ENCODE measurements at places on chromosomes 5 and 9.

GRCh38 chr9:124286292-124286931 is 28.7 kb downstream of the NEK6 start:
- H3K4me1 ChIP-seq = peaks cover 78% of the 10 kb centered on the region
- H3K27me3 ChIP-seq = no peaks in the 10 kb centered on the region
- H3K36me3 ChIP-seq = peaks cover 32% of the 10 kb centered on the region
- peak overlapping the region; percentile 2 for H3K4me3 ChIP-seq
- H3K27ac ChIP-seq = peak overlapping the region; percentile 95

DNA sequence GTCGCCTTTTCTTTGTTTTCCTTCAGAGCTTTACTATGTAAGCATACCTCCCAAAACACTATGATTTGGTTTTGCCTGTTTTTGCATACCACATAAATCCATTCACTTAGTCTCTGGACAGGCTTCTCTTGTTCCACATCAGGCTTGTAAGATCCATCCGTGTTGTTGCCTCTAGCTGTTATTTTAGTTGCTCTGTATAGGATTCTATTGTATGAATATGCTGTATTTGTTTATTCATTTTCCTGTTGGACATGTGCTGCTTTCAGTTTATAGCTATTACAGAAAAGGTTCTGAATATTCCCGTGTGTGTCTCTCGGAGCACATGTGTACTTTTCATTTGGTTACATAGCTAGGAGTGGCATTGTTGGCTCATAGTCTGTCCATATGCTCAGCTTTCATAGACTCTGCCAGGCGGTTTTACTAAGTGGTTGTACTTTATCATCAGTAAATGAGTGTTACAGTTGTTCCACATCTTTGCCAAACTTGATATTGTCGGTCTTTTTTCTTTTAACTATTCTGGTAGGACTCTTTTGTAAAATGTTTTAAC is 41.8 kb downstream of the NUP214 start:
- no peak for DNase-seq
- H3K4me1 ChIP-seq = no peaks in the 10 kb centered on the region
- no peak overlapping the region for H3K27ac ChIP-seq
- peaks cover 17% of the 10 kb centered on the region for H3K36me3 ChIP-seq
- H3K27me3 ChIP-seq = no peaks in the 10 kb centered on the region

- H3K27ac ChIP-seq = no peak overlapping the region
- no peaks in the 10 kb centered on the region for H3K27me3 ChIP-seq
- DNase-seq = no peak
- H3K4me1 ChIP-seq = peaks cover 1% of the 10 kb centered on the region
Observed at GRCh38 chr5:122138356-122138755, 9.0 kb downstream of the ZNF474 start.

DNA sequence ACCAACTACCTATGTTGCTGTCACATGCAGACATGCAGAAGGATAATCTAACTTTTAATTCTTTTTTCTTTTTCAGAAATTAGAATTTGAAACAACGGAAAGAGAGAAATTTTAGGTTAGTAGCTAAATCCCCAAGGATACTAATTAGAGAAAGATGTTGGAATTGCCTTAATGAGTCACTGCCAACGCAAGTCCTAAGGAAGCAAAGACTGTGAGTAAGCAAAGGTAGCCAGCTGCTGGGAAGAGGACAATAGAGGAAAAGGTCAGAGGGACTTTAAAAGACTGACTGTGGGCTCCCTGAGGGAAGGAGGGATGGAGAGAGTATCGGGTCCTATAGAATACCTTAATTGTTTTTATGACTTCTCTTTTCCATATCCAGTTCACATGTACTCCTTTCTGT is 461.9 kb upstream of the PAPPA start:
- peaks cover 3% of the 10 kb centered on the region for H3K4me1 ChIP-seq
- DNase-seq = peak; percentile 88
- H3K4me3 ChIP-seq = no peak overlapping the region
- H3K36me3 ChIP-seq = no peaks in the 10 kb centered on the region
- H3K27me3 ChIP-seq = no peaks in the 10 kb centered on the region

DNA sequence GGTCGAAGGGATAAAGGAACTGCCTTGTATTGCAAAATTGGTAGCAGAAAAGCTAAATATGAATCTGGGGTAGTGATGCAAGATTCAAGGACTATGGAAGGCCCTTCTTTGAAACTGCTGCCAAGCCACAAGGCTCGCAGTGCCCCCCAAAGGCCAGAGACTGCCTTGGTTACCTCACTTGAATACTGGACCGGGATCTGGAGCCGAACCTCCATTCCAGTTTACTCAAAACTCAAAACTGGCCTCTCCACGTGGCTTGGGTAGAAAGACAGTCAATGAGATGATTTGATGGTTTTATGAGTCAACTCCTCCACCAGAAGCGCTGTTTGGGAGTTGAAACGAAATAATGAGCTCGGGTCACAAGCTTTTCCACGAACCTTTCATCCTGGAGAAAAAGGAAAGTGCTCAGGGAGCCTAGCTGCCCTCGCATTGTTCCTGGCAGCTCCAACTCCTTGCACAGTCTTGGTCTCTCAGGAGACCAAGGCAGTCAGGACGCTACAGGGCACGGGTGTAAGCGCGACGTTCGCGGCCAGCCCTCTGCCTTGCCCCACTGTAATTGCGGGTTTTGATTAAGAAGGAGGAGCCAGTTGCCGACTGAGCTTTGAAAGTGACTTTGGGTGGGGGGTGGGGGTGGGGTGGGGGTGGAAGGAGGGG is 2.8 kb downstream of the ST8SIA4 start:
- H3K4me1 ChIP-seq = peaks cover 12% of the 10 kb centered on the region
- no peaks in the 10 kb centered on the region for H3K27me3 ChIP-seq
- no peaks in the 10 kb centered on the region for H3K36me3 ChIP-seq
- no peak overlapping the region for H3K27ac ChIP-seq
- peak; percentile 64 for DNase-seq

DNA sequence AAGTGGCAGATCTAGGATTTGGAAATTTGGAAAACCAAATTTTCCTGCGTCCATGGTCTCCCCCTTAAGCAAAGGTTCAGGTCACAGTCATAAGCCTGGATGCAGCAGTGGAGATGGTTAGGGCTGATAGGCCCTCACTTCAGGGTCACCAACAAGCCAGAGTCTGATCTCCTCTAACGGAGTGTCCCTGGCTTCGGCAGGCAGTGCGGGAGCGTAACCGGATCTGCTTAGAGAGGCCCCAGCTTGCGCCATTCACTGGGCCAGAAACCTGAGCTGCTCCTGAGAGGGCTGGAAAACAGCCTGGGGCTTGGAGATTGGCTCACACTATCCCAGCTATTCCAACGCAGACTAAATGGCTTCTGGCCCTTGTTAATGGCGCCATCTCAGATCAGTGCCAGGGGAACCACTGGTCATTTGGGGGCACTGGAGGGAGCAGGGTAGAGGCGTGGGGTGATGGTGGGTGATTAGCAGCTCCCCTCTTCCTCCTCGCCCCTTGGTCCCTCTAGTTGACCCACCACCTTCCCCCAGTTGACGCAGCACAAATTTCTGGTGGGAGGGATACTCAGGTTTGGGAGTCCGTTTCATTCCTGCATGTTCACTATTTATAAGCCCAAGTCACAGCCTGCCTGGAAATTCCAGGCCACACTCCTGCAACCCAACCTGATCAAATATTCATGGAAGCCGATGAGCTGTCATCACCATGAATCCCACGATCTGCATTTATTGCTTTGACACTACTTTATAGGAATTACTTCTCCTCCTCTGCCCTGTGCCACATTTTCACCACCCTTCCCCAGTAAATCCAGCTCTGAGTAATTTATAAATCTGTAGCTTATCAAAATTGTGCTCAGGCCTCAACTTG is 134.6 kb upstream of the CPEB4 start:
- H3K27ac ChIP-seq = peak overlapping the region; percentile 15
- H3K4me1 ChIP-seq = peaks cover 6% of the 10 kb centered on the region
- H3K36me3 ChIP-seq = no peaks in the 10 kb centered on the region
- peak; percentile 71 for DNase-seq
- no peaks in the 10 kb centered on the region for H3K27me3 ChIP-seq

Data from mesenchymal stem cell (in vitro differentiated cells and primary cell).